Right forelimb (tissue), 1 donor: ENCODE measurements at places on chromosomes 2 and 18.

GRCh38 chr2:218323526-218324472, 31.5 kb upstream of the TMBIM1 start:
- DNase-seq = peak; percentile 58

GRCh38 chr2:43152186-43152585, 74.2 kb downstream of the ZFP36L2 start:
- DNase-seq = no peak

- DNase-seq = no peak
Observed at GRCh38 chr2:171879865-171880264, 14.2 kb downstream of the SLC25A12 start.

GRCh38 chr2:74179063-74179865, 585 bp upstream of the MOB1A start:
- DNase-seq = no peak

DNA sequence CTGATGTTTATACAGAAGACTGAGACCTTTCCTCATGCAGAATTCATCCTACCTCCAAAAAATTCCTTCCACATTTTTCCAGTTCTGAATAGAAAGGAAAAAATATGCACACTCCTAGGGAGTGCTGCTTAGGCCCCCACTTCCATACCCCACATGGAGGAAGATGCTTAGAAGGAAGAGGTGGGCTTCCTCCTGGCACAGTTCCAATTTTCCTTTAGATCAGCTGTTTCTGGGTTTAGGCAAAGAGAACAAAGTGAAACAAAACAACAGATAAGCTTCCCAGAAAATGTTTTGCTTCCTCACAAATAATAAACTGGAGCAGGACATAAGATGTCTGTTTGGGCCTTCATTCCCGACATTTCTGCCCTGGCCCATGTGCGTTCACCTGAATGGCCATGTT, 172.6 kb downstream of the PRPF40A start:
- no peak for DNase-seq

DNA sequence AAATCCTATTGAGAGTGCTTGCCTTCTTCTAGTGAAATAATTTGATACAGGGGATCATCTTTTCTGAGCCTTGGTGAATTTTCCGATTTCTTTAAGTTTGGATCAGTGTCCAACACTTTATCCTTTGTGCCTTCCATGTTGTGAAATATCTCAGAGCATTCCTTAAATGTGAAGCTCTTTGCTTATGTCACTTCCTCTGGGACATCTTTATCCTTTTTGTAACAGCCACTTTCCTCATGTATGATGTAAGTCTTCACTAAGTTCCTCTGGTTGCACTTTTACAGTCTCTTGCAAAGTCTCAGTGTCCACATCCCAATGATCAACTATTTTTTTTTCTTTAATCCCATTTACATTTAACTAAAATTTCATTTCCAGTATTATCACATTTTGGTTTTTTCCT, 254.2 kb downstream of the EN1 start:
- DNase-seq = no peak

DNA sequence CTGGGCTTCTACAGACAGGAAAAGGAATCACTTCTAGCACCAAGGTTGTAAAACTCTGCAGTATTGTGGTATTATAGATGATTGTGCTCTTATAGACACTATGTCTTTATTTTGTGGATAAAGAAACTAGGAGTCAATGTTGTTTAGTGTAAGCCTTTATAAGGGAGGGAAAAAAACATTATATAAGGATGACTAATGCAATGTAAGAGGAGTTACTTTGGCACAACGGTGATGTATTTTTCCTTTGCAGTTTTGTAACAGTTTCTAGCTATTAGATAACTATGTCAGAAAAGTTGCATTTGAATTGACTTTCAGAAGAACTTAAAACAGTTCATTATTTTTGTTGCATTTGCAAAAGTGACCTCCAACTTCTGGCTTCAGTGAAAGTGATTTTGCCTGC, 545.4 kb downstream of the CCDC85A start:
- DNase-seq = no peak

- no peak for DNase-seq
Observed at GRCh38 chr2:40087434-40087833, 308.4 kb upstream of the THUMPD2 start.
